ENCODE measurements at places on chromosomes 5 and 9.

- no peak for DNase-seq
Observed at GRCh38 chr9:136377341-136378169, 4.1 kb upstream of the CARD9 start.

DNA sequence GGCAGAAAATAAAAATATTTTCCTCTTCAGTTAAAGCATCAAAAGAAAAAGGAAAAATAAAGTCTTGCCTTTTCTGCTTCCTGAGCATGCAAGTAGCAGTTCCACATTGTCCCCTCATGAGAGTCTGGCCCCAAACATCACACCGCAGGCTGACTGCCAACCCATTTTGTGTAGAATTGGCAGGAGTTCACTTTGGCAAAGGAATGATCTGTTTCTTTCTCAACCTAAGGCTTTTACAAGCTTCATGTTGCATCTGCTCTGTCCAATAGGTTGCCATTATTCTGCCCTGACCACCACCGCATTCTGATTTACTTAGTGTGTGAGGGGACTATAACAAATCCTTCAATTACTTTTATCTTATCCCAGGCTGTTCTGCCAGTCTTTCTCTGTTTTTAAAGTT lies 249.5 kb downstream of the ISL1 start:
- no peak for DNase-seq

DNA sequence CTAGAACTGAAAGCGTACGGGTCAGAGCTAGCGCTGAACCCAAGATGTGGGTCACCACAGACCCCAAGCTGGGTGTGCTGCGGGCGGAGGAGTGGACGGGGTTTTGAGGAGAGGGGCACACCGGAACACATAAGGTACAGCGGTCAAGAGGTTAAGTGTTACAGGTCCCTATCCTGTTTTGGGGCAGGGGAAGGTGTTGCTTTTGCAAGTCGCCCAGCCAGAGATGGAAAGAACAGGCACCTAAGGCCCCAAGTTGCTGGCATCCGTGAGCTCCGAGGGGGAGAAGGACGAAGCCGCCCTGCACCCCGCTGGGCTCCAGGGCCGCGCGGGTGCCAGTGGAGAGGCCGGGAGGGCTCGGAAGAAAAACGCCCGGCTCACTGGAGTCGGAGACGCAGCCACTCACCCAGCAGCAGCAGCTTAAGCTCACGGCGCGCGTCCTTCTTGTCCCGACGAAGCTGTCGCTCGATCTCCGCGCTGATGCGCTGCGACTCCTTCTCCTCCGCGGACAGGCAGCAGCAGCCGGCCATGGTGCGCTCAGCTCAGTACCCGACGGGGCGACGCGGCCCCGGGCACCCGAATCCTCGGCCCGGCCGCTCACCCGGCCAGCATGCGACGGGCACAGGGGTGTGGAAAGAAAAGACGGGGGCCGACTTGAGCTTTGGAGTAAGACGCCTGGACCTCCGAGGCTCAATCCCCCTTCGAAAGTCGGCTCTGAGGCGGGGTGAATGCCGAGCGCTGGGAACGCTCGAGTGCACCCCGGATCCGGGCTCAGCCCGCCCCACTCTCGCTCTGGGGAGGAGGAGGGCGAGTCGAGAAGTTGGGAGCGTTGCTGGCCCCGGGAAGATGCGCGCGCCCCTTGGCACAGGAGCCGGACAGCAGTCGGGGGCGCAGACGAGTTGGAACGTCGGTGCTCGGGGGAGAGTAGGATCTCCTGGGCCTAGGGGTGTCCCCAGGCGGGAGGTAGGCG lies 572 bp downstream of the GNA14 start:
- no peak for DNase-seq

DNA sequence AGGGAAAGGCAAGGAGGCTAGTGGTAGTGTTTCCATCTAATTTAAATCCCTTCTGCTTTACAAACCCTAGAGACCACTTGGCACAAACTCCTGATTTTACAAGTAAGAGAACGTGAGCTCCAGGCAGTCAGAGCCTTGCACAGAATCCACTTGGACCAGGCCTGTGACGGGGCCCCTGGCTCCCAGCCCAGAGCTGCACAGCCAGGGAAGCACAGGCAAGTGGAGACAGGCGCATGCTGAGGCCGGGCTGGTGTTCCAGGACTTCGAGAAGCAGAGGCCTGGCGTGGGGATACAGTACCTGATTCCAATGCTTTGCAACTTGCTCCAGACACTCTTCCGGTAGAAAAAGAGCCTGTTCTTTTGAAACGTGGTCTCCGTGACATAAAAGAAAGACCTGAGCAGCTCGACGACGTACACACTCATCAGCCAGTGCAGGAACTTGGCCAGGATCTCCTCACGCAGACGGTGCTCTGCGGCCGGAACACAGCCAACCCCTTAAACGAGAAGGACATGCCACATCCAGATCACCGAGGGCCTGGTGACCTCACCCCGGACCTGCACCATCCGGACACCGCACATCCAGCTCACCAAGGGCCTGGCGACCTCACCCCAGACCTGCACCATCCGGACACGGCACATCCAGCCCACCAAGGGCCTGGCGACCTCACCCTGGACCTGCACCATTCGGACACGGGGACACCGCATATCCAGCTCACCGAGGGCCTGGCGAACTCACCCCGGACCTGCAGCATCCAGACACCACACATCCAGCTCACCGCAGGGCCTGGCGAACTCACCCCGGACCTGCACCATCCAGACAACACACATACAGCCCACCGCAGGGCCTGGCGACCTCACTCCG lies 12.5 kb downstream of the TERT start:
- no peak for DNase-seq

DNA sequence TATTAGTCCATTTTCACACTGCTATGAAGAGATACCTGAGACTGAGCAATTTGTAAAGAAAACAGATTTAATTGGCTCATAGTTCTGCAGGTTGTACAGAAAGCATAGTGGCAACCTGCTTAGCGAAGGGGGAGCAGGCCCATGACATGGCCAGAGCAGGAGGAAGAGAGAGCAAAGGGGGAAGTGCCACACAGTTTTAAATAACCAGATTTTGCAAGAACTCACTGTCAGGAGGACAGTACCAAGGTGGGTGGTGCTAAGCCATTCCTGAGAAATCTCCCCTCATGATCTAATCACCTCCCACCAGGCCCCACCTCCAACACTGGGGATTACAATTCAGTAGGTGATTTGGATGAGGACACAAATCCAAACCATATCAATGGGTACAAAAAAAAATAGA lies 16.8 kb upstream of the PCSK5 start:
- DNase-seq, result no peak

GRCh38 chr9:94498801-94499453 lies 56.0 kb upstream of the PCAT7 start:
- DNase-seq, result no peak

DNA sequence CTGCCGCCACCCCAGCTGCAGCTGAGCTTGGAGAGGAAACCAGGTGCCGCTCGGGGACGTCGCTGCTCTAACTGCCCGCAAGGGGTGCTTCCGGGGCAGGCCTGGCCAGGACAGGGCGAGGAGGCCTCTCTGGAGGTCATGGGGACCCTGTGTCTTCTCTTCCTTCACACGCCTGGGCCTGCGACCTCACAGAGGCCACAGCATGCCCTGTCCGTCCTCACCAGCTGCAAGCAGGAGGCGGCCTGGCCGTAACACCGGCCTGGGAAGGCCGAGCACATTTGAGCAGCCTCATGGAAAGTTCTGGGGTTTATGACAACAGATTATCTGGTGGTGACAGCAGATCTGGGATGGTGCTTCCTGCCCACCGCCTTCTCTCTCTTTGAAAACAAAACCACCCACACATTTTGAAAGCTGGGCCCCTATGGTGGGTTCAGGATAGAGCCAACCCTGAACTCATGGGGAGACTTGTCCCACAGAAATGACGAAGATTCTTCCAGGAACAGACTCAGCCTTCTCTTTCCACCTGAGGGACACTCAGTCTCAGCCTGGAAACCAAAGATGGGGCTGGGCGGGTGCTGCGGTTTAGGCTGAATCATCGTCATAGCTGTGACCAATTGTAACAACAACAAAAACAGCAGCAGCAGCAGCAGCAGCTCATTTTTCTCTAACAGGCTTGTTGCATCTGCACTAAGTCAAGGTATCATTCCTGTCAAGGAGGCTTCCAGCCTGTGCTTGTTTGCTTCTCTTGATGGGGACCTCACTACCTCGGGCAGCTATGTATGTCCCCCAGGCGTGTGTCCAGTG lies 99.6 kb upstream of the RAPGEF1 start:
- DNase-seq, result peak; percentile 44

GRCh38 chr5:96142184-96142781 lies 180.6 kb upstream of the ELL2 start:
- no peak for DNase-seq

- no peak for DNase-seq
Observed at GRCh38 chr5:312845-313244, 8.7 kb upstream of the AHRR start.

DNA sequence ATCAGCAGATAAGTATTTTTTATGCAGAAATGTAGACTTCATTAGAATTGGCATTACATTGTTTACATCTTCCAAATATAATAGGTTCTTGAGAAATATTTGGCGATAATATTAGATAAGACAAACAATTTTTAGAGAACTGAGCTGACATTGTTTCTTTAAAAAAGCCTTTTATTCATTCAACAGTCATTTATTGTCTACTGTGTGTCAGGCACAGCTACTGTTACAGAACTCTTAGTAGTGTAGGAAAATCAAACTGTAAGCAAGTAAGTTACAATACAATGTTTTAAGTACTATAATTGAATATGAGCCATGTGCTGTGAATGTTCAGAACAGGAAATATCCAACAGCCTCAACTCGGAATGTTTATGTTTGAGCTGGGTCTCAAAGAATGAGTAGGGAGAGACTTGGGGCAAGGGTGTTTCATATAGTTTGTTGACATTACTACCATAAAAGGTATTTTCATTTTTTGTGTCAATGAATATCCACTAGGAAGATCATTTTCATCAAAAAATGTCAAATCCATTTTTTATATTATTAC lies 114.0 kb downstream of the CDC42SE2 start:
- peak; percentile 58 for DNase-seq

DNA sequence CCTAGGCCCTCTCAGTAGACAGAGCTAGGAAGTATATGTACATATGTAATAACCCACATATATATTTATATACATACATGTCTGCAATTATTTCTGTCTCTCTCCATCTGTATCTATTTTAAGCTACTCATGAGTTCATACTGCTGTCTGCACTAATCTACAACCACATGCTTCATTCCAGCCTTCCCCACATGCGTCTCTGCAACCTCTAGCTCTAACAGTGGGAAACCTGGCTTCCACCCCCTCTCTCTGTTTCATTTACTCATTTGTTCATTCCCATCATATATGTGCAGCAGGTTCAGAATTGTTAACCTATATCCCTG lies 23.3 kb downstream of the DCANP1 start:
- peak; percentile 50 for DNase-seq

DNA sequence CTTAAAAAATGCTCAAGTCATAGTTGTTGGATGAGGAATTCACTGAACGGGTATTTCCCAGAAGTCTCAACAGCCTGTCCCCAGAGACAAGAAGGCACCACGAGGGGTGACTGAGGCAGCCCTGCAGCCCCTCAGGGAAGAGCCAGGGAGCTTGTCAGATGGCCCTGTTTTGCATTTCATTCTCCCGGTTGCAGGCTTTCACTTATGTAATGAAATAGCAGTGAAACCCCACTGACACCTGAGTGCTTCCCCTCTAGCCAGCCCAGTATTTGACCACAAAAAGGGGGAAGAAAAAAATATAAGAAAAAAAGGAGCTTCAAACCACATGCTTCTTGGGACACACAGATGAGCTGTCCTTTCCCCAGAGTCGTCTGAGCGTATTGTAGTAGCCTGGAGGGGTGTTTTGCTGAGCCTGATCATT lies 75.3 kb upstream of the IL12B start:
- no peak for DNase-seq

DNA sequence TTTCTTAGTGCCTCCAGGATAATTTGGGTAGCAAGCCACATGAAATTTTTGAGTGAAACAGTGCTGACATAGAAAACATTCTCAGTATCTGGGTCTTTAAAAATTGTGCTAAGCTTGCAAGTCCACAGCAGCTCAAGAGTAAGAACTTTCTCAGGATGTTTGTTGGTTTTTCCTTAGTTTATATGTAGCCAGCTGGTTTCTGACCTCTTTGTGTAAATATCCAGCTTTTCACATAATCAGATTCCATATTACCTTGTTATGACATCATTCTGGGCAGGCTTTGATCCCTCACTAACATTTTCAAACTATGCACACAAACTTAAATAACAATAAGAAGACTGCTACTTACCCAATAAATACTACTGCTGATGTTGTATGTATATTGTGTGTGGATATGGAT lies 82.9 kb upstream of the VCAN start:
- no peak for DNase-seq

- no peak for DNase-seq
Observed at GRCh38 chr9:89178830-89179539, 367 bp upstream of the SHC3 start.

DNA sequence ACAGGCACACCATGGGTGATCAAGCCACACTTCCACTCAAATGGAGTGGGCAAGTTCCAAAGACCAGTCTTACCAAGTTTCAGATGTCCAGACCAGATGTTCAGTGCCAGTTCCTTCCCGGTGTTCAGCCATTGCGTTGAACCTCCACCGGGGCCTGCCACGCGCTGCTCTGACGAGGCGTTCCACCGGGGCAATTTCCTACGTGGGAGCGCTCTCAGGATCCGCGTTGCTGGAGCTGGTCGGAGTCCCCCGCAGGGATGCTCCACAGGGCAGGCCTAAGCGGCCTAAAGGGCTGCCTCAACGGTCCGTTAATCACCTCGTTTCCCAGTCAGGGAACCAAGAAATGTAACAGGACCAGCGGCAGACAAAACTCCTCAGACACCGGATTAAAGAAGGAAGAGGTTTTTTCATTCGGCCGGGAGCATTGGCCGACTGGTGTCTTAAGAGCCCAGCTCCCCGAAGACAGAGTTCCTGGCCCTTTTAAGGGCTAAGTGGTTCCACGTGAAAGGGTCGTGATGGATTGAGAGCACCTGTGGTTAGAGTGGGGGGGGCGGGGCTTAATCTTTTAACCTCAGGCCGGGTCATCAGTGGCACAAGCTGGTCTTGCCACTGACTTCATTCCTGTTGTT lies 35.7 kb upstream of the PPP1R26 start:
- DNase-seq, result no peak

- no peak for DNase-seq
Observed at GRCh38 chr5:125612776-125613175, 810.4 kb upstream of the GRAMD2B start.
